ENCODE measurements at places on chromosomes 4 and X.

GRCh38 chr4:169117591-169118081 lies 107.6 kb upstream of the CBR4 start:
- no peak for DNase-seq

- no peak for DNase-seq
Observed at GRCh38 chrX:123736333-123736921, 3.6 kb upstream of the THOC2 start.

DNA sequence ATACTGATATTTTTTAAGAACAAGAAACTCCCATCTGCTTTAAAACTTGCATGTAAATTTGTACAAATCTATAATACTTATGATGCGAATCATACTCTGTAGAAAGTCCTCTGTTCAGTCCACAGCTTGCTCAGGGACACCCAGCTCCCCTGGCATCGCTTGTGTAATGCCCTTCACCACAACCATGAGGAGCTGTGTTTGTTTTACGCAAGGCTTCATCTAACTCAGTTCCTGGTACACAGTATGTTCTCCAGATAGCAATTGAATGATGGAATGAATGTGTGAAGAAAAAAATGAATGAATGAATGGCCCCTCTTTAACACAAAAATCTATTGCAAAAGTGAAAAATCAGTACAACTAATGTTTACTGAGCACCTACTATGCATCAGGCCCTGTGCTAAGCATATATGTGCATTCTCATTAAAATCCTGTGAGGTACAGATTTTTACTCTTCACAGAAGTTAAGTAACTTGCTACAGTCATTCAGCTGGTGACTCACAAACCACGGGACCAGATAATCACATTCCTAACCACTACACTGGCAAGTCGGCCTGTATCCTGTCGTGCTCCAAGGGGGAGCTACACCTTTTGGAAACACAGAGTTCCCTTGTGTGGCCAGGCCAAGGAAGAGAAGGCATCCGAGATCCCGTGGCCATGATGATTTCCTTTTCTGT lies 58.7 kb upstream of the KDR start:
- no peak for DNase-seq

DNA sequence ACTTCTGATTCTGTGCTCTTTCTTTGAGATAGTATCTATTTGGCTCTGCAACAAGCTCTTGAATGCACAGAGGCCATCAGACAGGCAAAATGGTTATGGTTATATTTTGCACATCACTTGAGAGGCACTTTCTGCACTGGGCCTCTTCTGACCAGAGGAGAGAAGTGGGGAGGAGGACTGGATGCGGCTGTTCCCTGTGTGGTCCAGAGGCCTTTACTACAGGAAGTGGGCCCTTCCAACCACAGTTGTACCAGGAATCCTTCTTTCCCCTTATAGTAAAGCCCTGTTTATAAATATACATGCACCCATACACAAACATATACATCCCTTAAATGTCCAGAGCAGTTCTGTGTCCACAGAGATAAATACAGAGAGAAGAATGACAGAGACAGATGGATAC lies 182.7 kb upstream of the HHIP start:
- DNase-seq: no peak

- DNase-seq: no peak
Observed at GRCh38 chr4:169106696-169107229, 96.7 kb upstream of the CBR4 start.

- DNase-seq: no peak
Observed at GRCh38 chr4:41205854-41206460, 8.4 kb downstream of the APBB2 start.

- DNase-seq: no peak
Observed at GRCh38 chr4:144782345-144782744, 136.4 kb downstream of the HHIP start.

- DNase-seq: no peak
Observed at GRCh38 chrX:150873616-150874015, 24.9 kb downstream of the CD99L2 start.

DNA sequence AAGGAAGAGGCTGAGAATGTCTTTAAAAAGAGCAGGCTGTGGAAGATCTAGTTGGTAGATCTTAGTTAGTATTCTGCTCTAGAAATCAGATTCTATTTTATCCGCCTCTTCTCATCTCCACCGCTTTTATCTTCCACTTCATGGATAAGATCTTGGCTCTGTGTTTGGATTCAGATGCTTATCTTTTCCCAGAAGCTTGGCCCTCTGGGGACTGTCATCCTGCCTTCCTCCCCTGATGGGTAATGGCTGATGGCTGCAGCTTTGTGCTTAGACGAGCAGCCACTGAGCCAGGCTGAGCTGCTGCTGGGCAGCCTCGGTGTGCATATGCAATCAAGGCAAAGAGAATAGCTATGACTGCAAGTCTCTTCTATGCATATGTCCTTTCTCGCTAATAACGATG lies 23.5 kb downstream of the TRIML1 start:
- no peak for DNase-seq

DNA sequence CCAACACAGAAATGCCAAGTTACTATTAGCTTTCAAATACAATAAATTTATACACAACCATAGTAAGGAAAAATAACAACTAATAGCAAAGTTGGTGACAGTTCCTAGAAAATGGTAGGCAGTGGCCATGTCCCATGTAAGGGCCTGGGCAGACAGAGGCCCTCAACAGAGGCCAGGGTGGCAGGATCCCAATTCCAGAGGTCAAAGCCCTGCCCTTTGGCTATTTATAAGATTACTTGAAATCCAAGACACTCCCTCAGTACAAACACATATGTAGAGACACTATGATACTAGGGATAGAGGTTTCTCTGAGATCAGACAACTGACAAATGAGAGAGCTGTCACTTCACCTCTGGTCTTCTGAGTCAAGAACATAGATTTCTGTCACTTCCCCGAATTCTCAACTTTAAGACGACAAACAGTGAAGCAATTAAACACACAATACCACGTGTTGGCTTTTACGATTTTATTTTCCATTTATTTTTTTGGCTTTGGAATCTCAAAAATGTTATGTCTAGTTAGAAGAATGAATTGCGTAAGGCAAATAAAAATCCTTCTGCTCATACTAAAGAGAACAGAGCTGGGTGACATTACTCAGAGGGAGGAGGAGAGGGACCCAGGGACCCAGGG lies 16.3 kb upstream of the MAOB start:
- DNase-seq: no peak

DNA sequence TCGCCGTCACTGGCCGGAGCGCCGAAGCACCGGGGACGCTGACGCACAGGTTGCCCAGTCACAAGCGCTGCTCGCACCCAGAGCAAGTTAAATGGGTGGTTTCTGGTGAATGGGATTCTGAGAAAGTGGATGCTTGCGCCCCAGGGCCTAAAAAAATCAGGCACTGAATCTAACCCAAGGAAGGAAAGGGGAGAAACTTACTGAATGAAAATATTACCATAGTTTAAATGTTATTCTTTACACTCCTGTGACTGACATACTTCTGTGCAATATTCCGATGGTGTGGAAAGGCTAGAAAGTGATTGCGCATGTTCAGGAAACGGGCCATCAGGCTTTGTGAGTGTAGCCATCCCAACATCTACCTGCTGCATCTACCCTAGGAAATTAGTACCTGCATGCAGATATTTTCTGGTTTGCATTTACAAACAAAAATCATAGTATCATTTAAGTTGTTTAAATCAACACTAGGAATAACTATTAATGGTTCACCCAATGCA lies 838 bp upstream of the ABCG2 start:
- no peak for DNase-seq

DNA sequence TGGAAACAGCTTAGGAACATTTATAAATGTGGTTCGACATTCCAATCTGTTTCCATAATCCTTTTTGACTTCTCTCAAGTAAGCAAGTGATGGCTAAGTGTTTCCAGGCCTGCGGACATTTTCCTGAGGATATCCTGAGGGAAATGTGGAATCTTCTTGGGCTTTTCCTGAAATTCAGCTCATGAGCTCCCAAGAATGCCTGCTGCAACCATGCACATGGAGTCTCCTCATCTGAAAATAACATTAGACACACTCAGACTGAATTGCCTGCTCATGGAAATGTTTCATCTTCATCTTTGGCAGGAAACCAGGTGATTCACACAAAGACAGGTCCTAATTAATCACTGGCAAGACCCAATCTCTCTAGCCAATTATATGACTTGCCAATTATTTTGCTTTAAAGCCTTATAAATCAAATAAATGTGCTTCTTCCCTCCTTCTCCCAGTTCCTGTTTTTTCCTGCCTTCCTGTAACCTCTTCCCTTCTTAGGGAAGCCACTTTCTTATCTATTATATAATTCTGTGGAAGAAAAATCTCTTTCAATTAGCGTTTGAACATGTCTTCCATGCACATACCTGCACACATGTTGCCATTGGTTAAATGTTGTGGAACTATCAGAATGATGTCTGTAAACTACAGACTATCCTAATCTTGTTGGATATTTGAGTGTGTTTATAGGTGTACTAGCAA lies 104.6 kb upstream of the MXRA5 start:
- no peak for DNase-seq

DNA sequence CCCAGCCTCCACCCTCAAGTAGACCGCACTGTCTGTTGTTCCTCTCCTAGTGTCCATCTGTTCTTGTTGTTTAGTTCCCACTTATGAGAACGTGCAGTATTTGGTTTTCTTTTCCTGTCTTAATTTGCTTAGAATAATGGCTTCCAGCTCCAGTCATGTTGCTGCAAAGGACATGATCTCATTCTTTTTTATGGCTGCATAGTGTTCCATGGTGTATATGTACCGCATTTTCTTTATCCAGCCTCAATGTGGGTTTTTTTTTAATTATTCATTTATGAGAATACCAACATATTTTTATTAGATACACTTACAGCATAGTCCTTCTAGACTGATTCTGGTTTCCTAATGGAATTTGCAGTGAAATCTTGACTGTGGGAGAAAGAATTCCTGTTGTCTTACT lies 1.3 kb downstream of the VMA21 start:
- DNase-seq: no peak

- DNase-seq: no peak
Observed at GRCh38 chr4:17662694-17663093, 48.3 kb downstream of the MED28 start.

DNA sequence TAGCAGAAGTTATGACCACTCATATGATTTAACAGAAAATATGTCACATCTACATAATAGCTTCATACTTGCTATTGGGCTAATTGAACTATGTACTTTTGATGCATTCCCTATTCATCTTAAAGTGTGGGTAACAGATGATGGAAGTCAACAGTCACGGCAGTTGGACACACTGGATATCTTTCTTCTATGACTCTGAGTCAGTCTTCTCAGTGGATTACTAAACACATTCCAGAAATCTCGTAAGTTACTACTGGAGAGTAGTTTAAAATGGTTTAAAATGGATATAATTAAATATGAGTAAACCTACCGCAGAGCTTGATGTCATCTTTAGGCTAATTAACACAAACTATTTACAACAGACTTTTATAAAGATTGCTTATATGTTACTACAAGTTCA lies 30.1 kb upstream of the CFAP299 start:
- DNase-seq: no peak

GRCh38 chr4:87179751-87180150 lies 40.7 kb downstream of the KLHL8 start:
- DNase-seq: no peak

GRCh38 chr4:86564795-86565194 lies 29.3 kb upstream of the PTPN13 start:
- DNase-seq: no peak

GRCh38 chr4:85866508-85866907 lies 391.6 kb downstream of the ARHGAP24 start:
- DNase-seq: no peak

DNA sequence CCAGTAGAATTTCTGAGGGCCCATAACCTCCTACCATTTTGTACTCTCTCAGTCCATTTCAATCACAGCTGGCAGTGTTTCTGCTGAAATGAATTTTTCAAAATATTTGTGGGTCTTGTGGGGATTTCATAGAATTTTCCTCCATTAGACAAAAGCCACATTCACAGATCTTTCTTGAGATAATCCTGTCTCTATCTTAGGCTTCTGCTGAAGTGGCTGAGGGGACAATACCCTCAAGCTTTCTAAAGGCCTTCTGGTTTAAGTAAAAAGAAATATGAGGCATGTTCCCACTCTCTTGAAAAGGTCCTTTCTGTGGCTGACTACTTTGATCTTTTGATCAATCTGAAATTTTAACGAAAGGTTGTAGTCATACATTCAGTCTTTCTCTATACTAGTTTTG lies 1930.0 kb upstream of the AGA start:
- no peak for DNase-seq

DNA sequence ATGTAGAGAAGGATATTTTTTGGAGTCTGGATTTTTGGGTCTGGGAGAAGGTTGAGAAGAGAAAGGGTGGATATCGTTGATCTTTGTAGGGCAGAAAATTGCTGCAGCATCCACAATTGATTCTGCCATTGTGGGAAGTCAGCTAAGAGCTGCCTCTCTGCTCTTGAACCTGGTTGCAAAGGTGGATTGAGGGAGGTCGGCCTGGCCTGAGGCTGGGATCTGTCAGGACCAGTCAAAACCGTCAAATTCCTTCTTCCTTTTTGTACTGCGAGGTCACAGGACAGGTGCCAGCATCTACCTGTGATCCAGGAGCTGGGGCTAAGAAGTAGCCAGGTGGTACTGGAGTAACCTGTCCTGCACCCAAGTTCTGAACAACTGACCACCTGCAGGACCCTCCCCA lies 93.7 kb downstream of the SHOX start:
- DNase-seq: no peak

GRCh38 chr4:160319221-160319867 lies 1216.5 kb downstream of the RAPGEF2 start:
- no peak for DNase-seq

- no peak for DNase-seq
Observed at GRCh38 chr4:77590482-77590881, 15.1 kb upstream of the CXCL13 start.

GRCh38 chr4:128715616-128716015 lies 93.9 kb upstream of the JADE1 start:
- no peak for DNase-seq

- DNase-seq: no peak
Observed at GRCh38 chrX:121832446-121832845, 785.0 kb downstream of the GLUD2 start.

DNA sequence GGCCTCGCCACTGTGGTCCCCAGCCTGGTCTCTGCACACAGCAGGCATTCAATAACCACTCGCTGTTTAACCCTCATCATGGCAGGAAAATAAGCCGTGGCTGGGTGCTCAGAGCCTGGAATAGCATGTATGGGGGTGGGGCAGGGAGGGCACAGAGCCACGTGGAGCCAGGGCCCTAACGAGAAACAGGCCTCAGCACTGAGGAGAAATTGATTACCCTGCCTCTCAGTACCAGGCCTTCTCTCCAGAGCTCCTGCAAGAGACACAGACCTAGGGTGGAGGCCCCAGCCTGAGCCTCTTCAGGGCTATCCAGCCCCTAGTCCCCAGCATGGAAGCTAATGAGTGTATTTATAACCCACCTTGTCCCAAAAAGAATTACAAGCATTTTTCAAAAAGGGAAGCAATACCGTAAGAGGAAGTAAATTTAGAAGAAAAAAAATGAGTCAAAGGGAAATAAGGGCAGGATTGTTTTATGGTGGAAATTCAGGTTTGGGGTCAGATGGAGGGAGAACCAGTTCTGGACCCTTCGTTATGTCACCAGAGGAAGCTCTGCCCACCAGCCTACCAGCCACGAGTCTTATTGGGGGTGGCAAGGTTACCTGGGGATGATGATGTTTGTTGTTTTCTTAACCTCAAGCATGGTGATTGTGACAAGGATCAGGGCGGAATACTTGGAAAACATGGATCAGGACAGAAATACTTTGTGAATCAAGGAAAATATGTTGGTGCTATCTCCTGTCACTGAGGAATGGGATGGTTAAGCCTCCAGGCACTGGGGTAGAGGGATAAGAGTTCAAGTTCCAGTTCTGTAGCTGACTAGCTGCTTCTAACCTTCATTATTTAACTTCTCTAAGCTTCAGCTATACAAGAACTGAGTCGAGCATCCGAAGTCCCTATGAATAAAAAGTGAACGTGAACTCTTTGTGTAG lies 101.9 kb upstream of the RBPJ start:
- DNase-seq: no peak

Measured in activated gamma-delta T cell treated with Interleukin-2 at 50 U/mL for 16 hours (primary cell).